LHCN-M2 (cell line): ENCODE measurements at places on chromosomes 7 and 10. TPM values are rescaled to one million over a fixed set of nuclear protein-coding genes. Genes with fewer than 3 reads are reported as not detected.

- DNase-seq: no peak
These were observed 1.7 kb upstream of the HOXA13 start for GRCh38 chr7:27201580-27202017.

DNA sequence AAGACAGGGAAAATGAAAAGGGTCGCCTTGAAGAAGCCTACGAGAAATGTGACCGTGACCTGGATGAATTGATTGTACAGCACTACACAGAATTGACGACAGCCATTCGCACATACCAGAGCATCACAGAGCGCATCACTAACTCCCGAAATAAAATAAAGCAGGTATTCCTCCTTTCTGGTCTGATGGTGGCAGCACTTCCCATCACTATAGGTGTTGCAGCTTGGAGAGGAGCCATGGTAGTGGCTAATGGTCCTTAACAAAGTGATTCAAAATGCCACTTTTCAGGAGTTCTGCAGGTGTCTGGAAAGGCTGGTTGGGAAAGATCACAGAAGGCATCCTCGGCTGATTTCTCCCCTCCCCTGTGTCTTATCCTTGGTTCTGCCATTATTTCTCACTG lies 22.1 kb downstream of the EXOC4 start:
- DNase-seq: no peak

DNA sequence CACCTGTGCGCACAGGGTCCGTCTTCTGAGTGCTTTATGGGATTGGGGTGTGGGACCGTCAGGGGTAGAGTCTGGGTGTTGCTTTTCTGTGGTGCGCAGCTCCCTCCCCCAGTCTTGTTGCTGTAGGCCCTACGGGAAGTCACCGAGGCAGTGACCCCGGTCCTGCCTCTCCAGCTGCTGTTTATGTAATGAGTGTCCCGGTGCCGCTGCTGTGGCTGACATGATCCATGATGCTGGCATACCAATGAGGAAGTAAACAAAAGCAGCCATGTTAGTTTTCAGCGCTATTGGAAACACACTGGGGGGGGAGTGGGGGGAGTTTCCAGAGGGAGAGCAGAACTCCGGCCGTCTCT lies 1.1 kb downstream of the TRIM8 start:
- peak; percentile 84 for DNase-seq

DNA sequence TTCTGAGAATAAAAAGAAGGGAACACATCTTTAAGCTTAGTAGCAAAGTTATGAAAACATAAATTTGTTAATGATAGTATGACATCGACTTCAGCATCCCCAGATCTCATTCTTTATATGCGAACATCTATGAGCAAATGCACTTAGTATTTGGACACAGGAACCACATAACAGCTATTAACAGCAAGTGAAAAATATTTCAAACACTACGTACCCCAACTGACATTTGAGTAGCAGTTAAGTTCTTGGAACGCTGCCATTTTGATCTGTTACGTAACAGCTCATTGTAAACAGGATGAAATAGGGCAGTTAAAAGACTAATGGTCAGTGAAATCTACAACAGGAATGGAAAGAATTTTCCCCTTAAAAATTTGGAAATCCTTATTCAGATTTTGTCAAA lies 428.9 kb downstream of the TNS3 start:
- DNase-seq: peak; percentile 98

- no peak for DNase-seq
These were observed 62.7 kb downstream of the LANCL2 start for GRCh38 chr7:55427800-55428199.

GRCh38 chr7:20220921-20221547 lies 3.9 kb upstream of the MACC1 start:
- peak; percentile 98 for DNase-seq

GRCh38 chr7:3370921-3371320 lies 69.9 kb downstream of the SDK1 start:
- no peak for DNase-seq

Gene DOCK1
- 38.0 and 45.5 TPM in 2 replicates for total RNA-seq

Gene SLC18A3
- total RNA-seq: not detected in 2 replicates

Gene RBP3
- total RNA-seq: not detected in 2 replicates

Gene REEP3
- total RNA-seq: 59.2 and 62.0 TPM in 2 replicates

Gene TMEM184A
- total RNA-seq: 0.06 and 0.11 TPM in 2 replicates

Gene LIPF
- total RNA-seq: 0.32 TPM in 1 of 2 replicates, not detected in the other

Gene SORCS3
- not detected in 2 replicates for total RNA-seq
